ENCODE measurements at places on chromosomes 7 and 10.
A peak's percentile ranks its signal among the peaks of the same experiment; 100 is the strongest.

- peak; percentile 16 for DNase-seq
Measured at GRCh38 chr7:24442170-24442777, 131.0 kb upstream of the PALS2 start.

- DNase-seq = no peak
Measured at GRCh38 chr7:118777308-118777707, 552.8 kb downstream of the ANKRD7 start.

DNA sequence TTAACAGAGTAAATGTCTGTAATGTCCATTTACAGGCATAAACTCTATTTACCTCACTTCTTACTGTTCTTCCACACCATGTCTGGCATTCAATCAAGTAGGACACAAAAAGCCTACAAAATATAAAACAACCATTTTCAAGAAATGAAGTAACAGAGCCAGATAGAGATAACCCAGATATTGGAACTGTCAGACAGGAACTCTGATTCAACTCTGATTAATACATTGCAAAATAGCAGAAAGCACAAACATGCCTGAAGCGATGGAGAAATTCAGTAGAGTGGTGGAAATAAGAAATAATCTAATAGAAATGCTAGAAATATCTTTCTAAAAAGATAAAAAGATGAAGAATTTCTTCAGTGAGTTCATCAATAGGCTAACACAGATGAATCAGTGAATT, 964.4 kb downstream of the PCDH15 start:
- DNase-seq = no peak

GRCh38 chr7:77455321-77455720, 39.2 kb upstream of the GSAP start:
- no peak for DNase-seq

DNA sequence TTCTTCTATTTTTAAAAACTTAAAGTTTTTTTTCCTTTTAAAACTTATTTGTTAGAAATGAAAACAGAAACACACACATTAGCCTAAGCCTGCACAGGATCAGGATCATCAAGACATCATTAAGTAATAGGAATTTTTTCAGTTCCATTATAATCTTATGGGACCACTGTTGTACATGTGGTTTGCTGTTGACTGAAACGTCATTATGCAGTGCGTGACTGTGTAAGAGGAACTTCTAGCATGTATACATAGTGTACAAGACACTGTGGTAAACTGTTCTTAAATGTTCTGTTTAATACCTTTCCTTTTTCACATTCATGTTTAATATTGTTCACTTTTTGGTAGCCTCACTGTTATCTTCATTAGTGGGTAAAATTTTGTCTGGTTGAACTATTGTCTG, 12.1 kb downstream of the ENTPD7 start:
- no peak for DNase-seq

- DNase-seq = no peak
Measured at GRCh38 chr10:103535595-103535994, 42.1 kb downstream of the NEURL1 start.

DNA sequence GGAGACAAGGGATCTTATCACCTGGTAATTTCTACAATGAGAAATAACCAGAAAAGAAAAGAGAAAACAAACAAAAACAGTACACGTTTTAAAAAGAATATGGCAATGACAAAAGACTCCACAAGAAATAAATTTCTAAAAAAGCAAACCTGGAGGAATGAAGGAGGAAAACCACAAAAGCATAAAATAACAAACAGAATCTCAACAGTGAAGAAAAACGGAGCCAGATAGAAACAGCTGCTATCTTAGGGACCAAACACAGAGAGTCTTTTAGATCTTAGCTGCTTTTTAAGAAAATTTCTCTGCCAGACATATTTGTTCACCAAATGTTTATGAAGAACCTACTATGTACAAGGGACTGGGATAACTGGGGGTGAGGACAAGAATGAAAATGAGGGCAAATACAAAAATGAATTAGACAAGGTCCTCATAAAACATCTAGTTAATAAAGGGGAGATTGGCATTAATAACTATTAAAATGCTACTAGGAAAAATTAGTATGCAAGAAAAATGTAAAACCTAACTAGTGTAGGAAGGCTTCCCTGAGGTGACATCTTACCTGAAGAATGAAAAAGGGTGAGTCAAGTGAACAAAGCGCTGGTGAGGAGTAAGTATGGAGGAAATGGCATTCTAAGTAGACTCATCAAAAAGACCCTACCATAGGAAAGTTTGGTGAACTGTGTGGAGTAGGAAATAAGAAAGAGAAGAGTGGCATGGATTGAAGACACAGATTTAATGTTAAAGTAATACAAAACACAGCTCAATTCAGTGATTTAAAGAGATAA, 34.3 kb downstream of the WASL start:
- no peak for DNase-seq

DNA sequence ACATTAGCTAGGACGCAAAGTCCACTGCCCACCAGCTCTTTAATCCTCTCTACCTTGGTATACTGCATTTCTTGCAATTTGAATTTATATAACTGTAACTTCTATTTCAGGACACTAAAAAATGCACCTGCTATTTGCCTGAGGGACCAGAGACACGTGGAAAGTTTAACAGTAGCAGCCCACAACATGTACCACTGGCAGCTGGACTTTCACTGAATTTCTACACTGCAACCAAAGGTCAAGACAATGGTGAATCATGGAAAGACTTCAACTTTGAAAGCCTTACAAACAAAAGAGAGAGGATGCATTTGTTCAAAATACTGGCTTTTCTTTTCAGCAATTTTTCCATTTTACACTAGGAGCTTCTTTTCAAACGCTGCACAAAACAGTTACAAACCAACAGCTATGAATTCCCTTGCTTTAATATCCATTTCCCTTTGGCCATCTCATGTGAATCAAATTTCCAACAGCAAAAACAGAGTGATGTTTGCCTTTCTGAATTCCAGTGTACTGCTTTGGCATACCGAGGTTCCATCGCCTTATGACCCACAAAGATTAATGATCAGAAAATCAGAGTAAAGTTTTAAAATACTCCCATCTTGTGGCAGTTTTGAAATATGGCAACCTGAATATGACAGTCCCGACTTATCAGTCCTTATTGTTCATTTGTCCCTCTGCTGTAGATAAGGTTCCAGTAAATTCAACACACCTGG, 29.9 kb upstream of the HNRNPH3 start:
- peak; percentile 36 for DNase-seq

DNA sequence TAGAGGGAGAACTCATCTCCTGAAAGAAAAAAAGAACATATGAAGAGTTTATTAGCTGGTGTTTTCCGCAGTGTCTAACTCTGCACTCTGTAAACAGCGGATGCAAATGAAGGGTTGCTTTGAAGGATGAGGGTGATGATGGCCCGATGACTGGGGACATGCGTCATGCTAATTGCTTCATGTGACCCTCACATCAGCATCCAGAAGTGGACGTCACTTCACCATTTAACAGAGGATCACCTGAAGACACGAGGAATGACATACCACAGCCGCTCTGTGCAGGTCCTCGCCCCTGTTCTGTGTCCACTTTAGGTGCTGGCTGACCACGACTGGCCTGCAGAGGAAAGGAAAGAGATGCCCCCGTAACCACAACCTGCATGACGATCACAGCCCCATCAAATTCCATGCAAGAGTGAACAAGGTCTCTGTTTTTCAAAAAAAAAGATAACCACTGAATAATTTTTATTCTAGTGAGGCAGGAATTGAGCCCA, 82.9 kb downstream of the KLF6 start:
- no peak for DNase-seq

DNA sequence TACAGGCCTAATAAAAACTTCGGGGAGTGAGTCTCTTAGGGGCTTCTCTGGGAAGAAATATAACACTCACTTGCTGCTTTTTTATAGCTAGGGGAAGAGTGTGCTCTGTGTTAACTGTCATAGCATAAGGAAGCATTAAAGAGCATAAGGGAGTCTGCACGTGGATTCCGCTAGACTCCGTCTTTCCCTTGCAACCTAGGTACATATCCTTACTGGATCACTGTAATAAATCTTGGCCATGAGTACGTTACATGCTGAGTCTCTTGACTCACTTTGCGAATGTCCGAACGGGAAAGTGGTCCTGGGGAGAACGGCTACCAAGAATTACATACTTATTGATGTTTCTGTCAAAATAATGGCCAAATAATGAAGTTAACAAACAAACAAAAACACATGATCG, 999.1 kb upstream of the MBL2 start:
- no peak for DNase-seq

- no peak for DNase-seq
Measured at GRCh38 chr7:5477723-5478531, 54.3 kb upstream of the TNRC18 start.

DNA sequence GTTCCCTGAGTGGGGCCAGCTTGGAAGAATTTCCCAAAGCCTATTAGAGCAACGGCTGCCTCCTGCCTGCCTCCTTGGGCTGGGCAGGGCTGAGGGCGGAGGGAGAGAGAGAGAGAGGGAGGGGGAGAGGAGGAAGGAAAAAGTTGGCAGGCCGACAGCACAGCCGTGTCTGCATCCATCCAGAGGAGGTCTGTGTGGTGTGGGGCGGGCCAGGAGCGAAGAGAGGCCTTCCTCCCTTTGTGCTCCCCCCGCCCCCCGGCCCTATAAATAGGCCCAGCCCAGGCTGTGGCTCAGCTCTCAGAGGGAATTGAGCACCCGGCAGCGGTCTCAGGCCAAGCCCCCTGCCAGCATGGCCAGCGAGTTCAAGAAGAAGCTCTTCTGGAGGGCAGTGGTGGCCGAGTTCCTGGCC, at the start of gene AQP1:
Gene AQP1 (plus strand): TSS at position 293 of the 409 bp plus-strand sequence. CDS start 57 bp downstream, at position 350.
- DNase-seq = no peak

DNA sequence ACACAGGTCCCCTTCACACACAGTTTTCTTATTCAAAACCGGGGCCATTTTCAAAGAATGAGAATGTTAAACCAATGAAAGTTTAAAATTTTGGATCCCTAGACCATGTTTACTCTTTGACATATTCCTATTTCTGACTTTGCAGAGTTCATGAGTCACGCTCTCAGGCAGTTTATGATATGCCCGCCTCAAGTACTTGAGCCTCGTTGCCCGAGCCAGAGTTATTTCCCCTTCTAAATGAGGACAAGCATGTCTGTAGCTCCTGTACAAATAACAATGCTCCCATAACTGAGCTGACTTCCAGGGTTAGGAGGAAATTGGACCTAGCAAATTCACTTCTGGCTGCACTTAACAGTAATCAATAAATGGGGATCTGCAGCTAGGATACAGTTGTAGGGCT, 87.9 kb upstream of the PDE1C start:
- DNase-seq = no peak

DNA sequence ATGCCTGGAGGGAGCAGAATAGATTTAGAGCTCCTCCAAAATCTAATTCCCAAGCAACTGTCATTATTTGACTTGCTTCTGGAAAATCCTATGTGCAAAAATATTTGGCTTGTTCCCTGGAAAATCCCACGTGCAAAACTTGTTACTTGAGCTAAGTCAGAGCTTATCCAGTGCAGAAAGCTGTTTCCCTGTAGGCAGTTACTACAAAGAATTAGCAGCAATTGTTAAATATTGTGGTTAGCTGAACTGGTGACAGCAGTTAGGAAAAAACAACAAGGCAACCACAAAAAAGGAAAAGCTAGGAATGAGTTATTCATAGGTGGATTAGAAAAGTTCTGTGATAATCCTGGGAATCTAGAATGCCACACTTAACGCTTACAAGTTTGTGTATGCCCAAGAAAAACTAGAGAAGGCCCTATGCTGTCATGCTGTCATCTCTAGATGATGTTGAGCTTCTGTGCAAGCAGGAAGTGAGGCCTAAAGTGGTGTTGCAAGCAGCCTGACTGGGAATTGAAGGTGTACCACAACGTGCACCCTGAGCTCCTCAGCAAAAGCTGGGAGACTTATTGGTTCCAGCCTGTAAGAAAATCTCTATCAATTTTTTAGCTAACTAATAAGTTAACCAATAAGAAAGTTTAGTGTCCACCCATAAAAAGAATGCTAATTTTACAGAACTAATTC, 738.6 kb upstream of the LRRTM3 start:
- DNase-seq = no peak

- no peak for DNase-seq
Measured at GRCh38 chr10:108003576-108003975, 839.1 kb upstream of the SORCS1 start.

GRCh38 chr7:128902761-128903585, 7.5 kb downstream of the KCP start:
- DNase-seq = no peak

GRCh38 chr7:7481802-7482201, 53.9 kb downstream of the COL28A1 start:
- no peak for DNase-seq

- DNase-seq = no peak
Measured at GRCh38 chr10:69810675-69811397, 9.1 kb downstream of the COL13A1 start.

DNA sequence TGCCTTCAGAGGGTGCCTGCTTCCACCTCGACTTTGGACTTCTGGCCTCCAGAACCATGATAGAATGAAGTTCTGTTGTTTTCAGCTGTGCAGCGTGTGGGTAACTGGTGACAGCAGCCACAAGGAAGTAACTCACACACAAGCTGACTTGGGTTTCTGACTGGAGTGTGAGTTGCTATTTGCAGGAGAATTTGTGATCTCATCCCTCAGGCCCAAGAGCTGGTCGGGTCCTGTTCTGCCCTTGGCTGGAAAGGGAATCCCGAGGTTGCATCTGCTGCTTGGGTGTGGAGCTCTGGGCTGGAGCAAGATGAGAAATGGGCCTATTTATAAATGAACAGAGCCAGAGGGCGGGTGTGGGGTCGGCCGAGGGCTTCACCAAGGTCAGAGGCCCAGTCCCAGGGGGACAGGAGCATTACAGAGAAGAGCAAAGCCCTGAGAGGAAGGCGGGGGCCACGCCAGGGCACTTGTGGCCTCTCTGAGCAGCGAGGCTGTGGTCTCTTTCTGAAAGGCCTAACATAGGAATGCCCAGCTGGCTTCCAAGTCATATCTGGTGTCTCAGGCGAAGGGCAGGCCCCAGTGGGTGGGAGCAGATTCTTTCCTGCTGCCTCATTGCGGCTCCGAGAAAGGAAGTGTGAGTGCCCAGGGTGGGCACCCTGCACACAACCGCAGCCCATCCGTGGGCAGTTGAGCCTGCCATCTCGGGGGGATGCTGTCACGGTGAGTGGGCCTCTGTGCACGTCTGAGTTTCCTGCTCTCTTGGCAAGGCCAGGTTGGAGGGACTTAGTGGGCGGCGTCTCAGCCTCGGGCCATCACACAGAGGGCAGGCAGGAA, 26.5 kb upstream of the C10orf71 start:
- no peak for DNase-seq

GRCh38 chr10:52031771-52032170, 282.3 kb upstream of the DKK1 start:
- DNase-seq = no peak

GRCh38 chr7:91345449-91345848, 81.2 kb downstream of the FZD1 start:
- DNase-seq = no peak
